ENCODE measurements at places on chromosomes 6 and 20. TPM values are rescaled to one million over a fixed set of nuclear protein-coding genes. Genes with fewer than 3 reads are reported as not detected.

DNA sequence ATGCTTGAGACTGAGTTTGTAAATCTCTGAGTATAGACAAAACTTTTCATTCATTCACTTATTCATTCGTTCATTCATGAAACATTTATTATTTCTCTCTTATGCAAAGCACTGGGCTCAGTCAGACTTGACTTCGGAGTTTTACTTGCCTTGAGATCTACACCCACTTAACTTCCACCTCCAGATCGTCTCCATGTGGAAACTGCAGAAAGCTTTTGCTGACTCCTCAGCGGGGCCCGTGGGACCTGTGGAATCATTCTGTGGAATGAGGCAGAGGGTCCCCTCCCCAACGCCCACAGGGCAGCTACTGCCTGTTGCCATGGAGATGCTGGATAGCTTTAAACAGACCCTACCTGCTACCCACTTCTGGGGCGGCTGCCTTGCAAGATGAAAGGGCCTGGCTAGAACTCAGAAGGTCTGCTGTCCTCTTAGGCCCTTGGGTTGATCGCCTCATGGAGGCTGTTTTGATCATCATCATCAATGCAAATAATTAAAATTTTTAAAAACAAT, 66.4 kb upstream of the KCNG1 start:
- peaks cover 5% of the 10 kb centered on the region for H3K27me3 ChIP-seq
- H3K4me1 ChIP-seq: peaks cover 15% of the 10 kb centered on the region
- no peak for DNase-seq
- H3K4me3 ChIP-seq: no peak overlapping the region
- no peak overlapping the region for H3K27ac ChIP-seq
- no peaks in the 10 kb centered on the region for H3K36me3 ChIP-seq

DNA sequence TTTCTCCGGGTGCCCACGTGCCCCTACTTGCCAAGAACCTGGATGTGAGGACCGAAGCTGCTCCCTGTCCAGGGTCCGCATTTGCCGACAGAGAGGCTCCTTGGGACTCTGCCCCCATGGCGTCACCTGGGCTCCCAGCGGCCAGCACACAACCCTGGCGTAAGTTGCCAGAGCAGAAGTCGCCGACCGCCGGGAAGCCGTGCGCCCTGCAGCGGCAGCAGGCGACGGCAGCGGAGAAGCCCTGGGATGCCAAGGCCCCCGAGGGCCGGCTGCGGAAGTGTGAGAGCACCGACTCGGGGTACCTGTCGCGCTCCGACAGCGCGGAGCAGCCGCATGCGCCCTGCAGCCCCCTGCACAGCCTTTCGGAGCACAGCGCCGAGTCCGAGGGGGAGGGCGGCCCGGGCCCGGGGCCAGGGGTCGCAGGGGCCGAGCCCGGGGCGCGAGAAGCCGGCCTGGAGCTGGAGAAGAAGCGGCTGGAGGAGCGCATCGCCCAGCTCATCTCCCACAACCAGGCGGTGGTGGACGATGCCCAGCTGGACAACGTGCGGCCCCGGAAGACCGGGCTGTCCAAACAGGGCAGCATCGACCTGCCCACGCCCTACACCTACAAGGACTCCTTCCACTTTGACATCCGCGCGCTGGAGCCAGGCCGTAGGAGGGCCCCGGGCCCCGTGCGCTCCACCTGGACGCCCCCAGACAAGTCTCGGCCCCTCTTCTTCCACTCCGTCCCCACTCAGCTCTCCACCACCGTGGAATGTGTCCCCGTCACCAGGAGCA, 28.3 kb downstream of the ZNF831 start:
- no peak overlapping the region for H3K27ac ChIP-seq
- no peak overlapping the region for H3K4me3 ChIP-seq
- no peak for DNase-seq
- no peaks in the 10 kb centered on the region for H3K36me3 ChIP-seq
- peaks cover 3% of the 10 kb centered on the region for H3K4me1 ChIP-seq

- H3K4me1 ChIP-seq: peaks cover 15% of the 10 kb centered on the region
- peak overlapping the region; percentile 44 for H3K27ac ChIP-seq
- DNase-seq: no peak
- peaks cover 33% of the 10 kb centered on the region for H3K36me3 ChIP-seq
- H3K4me3 ChIP-seq: peak overlapping the region; percentile 81
Measured at GRCh38 chr6:31896856-31897611, 464 bp downstream of the EHMT2 start.

DNA sequence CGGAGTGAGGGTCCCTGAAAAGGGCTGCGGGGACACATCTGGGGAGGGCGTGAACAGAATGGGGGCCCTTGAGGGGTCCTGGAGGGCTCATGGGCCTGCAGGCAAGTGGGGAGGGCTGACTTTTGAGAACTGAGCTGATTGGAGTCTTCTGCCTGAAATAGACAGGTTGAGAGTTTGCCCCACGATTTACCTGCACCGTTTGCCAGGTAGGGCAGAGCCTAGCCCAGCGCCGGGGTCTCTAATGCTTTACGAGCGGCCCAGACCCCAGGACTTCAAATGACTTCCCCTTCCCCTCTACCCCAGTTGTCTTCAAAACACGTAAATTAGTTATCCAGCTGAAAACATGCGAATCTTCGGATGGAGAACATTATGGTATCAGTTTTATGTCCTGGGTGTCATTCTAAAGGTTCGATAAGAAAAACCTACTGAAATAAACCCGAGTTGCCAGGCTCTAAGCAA, 1.3 kb downstream of the PLCB1 start:
- H3K27ac ChIP-seq: no peak overlapping the region
- no peak for DNase-seq
- peaks cover 35% of the 10 kb centered on the region for H3K27me3 ChIP-seq
- peak overlapping the region; percentile 41 for H3K4me3 ChIP-seq

DNA sequence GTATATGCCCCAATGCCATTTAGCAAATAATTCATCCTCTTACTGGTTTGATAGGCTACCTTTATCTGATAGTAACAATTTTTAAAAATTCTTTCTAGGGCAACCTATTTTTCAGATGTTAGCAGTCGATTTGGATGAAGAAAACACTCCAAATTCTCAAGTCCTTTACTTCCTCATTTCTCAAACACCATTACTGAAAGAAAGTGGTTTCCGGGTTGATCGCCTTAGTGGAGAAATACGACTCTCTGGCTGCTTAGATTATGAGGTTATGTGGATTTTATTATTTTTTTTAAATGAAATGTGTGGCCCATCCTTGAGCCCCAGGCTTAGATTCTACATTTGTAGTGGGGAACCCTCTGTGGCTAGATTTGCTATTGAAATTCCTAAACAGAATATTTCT, 26.3 kb downstream of the CDH26 start:
- no peak overlapping the region for H3K4me3 ChIP-seq
- no peaks in the 10 kb centered on the region for H3K4me1 ChIP-seq
- H3K36me3 ChIP-seq: no peaks in the 10 kb centered on the region
- no peaks in the 10 kb centered on the region for H3K27me3 ChIP-seq

DNA sequence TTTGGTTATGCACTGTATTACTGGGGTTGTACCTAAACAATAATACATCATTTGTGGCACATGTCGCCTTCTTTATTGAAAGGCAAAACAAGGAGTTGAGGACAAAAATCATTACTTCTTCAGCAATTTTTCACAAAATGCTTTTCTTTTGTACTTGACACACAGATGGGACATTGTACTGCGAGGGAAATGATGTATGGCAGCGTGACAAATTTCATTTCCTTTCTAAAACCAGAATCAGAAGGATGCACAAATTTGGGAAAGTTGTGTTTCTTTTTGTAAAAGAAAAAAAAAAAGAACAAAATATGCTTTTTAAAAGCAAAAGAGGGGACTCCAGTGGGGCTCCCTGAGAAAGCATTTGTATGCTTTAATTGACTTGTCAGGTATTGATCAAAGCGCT, 394.0 kb upstream of the SLC35B3 start:
- H3K36me3 ChIP-seq: no peaks in the 10 kb centered on the region
- H3K27me3 ChIP-seq: no peaks in the 10 kb centered on the region
- H3K4me3 ChIP-seq: no peak overlapping the region
- H3K27ac ChIP-seq: no peak overlapping the region
- no peaks in the 10 kb centered on the region for H3K4me1 ChIP-seq

- H3K36me3 ChIP-seq: no peaks in the 10 kb centered on the region
- H3K4me1 ChIP-seq: peaks cover under 1% of the 10 kb centered on the region
- H3K4me3 ChIP-seq: no peak overlapping the region
- H3K27ac ChIP-seq: no peak overlapping the region
- H3K27me3 ChIP-seq: peaks cover 7% of the 10 kb centered on the region
- no peak for DNase-seq
Measured at GRCh38 chr20:35595456-35595855, 20.2 kb upstream of the SPAG4 start.

DNA sequence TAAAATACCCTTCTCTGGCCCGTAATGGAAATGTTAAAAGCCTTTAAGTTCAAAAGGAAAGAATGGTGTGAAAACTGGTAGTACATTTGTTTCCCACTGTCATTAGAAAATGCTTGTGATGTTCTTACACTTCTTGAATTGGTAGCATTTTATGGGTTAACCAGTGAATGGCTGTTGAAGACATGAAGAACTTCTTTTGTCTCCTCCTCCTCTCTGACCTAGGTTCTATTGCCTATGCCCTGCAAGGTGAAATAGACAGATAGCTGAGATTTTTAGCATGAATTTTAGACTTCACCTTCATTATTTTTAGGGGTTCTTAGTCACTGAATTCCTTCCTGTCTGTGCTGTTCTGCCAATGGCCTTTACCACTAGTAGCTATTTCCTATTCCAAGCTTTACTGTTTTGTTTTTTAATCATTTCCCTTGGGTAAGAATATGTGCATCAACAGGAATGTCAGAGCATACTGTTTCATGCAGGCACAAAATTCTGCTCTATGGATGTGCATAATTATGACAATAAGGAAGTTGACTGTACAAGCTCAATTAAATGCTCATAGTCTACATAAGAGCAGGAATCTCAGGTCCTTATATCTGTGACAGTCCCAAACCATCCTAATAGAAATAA, 4.9 kb downstream of the TNFAIP3 start:
- no peak overlapping the region for H3K4me3 ChIP-seq
- peaks cover 3% of the 10 kb centered on the region for H3K4me1 ChIP-seq
- DNase-seq: no peak
- H3K36me3 ChIP-seq: peaks cover 33% of the 10 kb centered on the region
- no peak overlapping the region for H3K27ac ChIP-seq

DNA sequence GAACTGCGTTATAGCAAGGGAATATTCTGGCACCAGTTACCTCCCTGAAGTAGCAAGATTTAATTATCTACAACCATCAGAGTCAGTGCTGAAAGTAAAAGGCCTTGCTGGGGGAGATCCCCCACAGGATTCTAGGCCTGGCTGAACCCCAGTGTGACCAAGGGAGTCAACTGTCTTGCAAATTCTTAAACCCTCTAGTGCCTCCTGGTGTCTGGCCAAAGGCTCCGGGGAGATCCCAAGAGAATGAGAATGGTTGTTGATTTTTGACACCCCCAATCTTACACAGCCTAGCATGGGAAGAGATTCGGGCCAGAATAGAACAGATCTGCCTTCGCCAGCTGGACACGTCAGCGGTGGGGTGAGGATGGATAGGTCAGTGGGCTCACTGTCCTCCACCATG, 179.4 kb downstream of the ERMARD start:
- H3K36me3 ChIP-seq: no peaks in the 10 kb centered on the region
- H3K4me1 ChIP-seq: no peaks in the 10 kb centered on the region
- no peak overlapping the region for H3K4me3 ChIP-seq
- H3K27ac ChIP-seq: no peak overlapping the region
- DNase-seq: no peak

- H3K4me3 ChIP-seq: no peak overlapping the region
- no peaks in the 10 kb centered on the region for H3K27me3 ChIP-seq
- DNase-seq: no peak
- no peaks in the 10 kb centered on the region for H3K36me3 ChIP-seq
Measured at GRCh38 chr6:18493925-18494324, 106.8 kb downstream of the RNF144B start.

DNA sequence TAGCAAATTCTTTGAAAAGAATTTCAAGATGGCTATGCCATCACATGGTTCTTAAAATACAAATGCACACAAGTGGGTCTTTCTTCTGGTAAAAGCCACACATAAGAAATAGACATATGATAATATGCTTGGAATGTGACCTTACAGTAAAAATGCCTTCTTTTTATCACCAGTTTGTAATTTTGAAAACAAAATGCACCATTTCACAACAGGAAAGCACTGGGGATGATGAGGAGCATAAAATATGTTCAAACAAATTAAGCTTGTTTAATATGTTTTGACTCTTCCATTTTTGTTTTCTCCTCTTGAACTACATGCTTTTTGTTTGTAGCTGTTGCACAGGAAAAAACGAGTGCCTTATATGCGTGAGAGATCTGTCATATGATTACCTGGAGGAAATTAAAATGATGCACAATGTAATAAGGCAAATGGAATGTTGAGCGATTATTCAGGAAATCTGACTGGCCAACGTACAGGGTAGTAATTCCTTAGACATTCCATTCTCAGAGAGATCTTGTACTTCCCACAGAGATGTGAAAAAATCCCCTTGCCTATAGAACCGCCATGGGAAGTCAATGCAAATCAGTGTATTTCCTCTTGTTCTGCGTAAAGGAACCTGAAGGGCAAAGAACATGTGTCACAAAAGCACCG, 911.6 kb downstream of the TFAP2A start:
- H3K36me3 ChIP-seq: no peaks in the 10 kb centered on the region
- no peak for DNase-seq

GRCh38 chr6:11096109-11096508, 2.5 kb downstream of the SMIM13 start:
- H3K4me1 ChIP-seq: peaks cover 4% of the 10 kb centered on the region
- H3K27ac ChIP-seq: no peak overlapping the region
- no peaks in the 10 kb centered on the region for H3K27me3 ChIP-seq
- no peaks in the 10 kb centered on the region for H3K36me3 ChIP-seq
- peak; percentile 58 for DNase-seq
- H3K4me3 ChIP-seq: no peak overlapping the region

DNA sequence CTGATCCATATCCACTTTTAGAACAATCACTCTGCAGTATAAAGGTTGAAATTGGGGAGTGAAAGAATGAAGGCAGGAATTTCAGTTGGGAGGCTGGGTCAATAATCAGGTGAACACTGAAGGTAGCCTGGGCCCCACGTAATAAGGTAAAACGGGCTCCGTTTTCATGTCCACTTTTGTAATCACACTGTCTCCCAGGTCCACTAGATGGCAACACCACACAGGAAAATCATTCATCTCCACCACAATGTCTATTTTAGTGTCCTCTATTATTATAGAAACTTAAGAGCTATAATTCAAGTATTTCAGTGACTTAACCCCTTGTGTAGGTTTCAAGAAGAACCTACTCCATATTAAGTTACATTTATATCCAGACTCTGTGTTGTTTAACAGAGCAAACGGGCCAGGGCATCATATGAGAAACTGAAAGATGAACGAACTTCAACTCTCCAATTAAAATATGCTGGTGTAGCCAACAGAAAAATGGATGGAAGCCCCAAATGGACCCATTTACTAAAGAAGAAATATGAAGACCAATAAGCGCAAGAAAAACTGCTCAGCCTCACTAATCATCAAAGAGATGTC, 45.9 kb upstream of the MC3R start:
- DNase-seq: no peak
- no peaks in the 10 kb centered on the region for H3K4me1 ChIP-seq
- no peaks in the 10 kb centered on the region for H3K27me3 ChIP-seq
- no peak overlapping the region for H3K27ac ChIP-seq
- no peak overlapping the region for H3K4me3 ChIP-seq

GRCh38 chr6:95819939-95820338, 195.8 kb upstream of the FUT9 start:
- no peak overlapping the region for H3K27ac ChIP-seq
- H3K4me1 ChIP-seq: no peaks in the 10 kb centered on the region
- H3K36me3 ChIP-seq: no peaks in the 10 kb centered on the region
- no peak overlapping the region for H3K4me3 ChIP-seq
- no peaks in the 10 kb centered on the region for H3K27me3 ChIP-seq

The BPIFB4 gene
- 0.12 TPM for polyA plus RNA-seq

The DOK5 gene
- polyA plus RNA-seq: 3.0 TPM

The TAAR1 gene
- polyA plus RNA-seq: not detected

The TNNC2 gene
- polyA plus RNA-seq: 10.9 TPM

The ISM1 gene
- 0.81 TPM for polyA plus RNA-seq

The MICB gene
- polyA plus RNA-seq: 0.73 TPM

The MMP24OS gene
- 43.8 TPM for polyA plus RNA-seq

The DNAH8 gene
- polyA plus RNA-seq: 0.01 TPM

The PRRC2A gene
- 122 TPM for polyA plus RNA-seq

The GNRH2 gene
- polyA plus RNA-seq: 1.2 TPM

The DEFB115 gene
- not detected for polyA plus RNA-seq

The EDN3 gene
- 17.7 TPM for polyA plus RNA-seq
